ENCODE measurements at places on chromosomes 11 and 22. TPM values are rescaled to one million over a fixed set of nuclear protein-coding genes. Genes with fewer than 3 reads are reported as not detected.

Gene ART1
- 0.60 TPM for total RNA-seq

Gene C11orf21
- total RNA-seq = 1.3 TPM

Gene RPL3
- total RNA-seq = 2,304 TPM

Gene SLC22A8
- not detected for total RNA-seq

Gene PKP3
- 0.09 TPM for total RNA-seq

DNA sequence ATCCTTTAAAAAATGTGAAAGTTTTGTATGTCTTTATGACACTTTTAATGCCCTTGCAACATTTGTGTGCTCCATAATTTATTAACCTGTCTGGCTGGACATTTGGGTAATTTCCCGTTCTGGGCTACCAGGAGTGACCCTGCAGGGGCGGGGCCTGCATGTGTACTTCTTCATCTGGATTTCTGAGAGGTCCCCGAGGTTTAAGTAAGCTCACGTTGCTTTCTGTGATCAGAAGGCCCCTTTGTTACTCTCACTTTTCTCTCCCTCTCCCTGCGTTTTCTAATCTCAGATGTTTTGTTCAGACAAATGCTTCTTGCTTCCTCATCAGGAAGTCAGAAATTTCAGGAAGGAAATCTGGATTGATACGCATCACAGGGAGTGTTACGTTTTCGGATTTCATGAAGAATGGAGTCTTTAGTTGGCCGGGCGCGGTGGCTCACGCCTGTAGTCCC lies 78.9 kb upstream of the CRYBB3 start:
- H3K4me1 ChIP-seq = no peaks in the 10 kb centered on the region
- DNase-seq = no peak
- H3K36me3 ChIP-seq = no peaks in the 10 kb centered on the region
- H3K27me3 ChIP-seq = no peaks in the 10 kb centered on the region
- no peak overlapping the region for H3K27ac ChIP-seq

- H3K4me1 ChIP-seq = peaks cover 15% of the 10 kb centered on the region
- H3K36me3 ChIP-seq = peaks cover 61% of the 10 kb centered on the region
- H3K4me3 ChIP-seq = no peak overlapping the region
Observed at GRCh38 chr22:39313258-39314001, 6.0 kb downstream of the RPL3 start.

DNA sequence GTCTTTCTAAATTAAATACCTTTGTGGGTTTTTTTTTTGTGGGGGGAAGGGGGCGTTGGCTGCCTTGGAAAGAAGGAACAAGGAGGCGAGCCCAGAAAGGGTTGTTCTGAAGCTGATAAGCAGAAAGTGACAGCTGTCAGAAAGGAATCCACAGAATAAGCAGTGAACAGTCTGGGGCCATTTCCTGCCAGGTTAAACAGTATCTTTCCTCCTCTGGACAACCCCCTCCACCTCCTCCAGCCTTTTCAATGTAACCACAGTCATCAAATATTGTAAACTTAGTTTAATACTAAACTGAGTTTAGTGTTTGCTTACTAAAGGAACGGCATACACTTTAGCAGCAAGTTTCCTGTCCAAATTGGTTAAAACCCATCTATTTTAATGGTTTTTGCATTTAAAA lies 271.2 kb upstream of the SYN3 start:
- DNase-seq = no peak
- H3K27ac ChIP-seq = no peak overlapping the region
- peaks cover 49% of the 10 kb centered on the region for H3K4me1 ChIP-seq
- no peak overlapping the region for H3K4me3 ChIP-seq
- H3K27me3 ChIP-seq = no peaks in the 10 kb centered on the region
- H3K36me3 ChIP-seq = no peaks in the 10 kb centered on the region

GRCh38 chr22:32352681-32353080 lies 5.0 kb upstream of the RFPL3 start:
- no peak overlapping the region for H3K4me3 ChIP-seq
- no peak overlapping the region for H3K27ac ChIP-seq
- H3K4me1 ChIP-seq = no peaks in the 10 kb centered on the region
- H3K36me3 ChIP-seq = no peaks in the 10 kb centered on the region
- no peak for DNase-seq

DNA sequence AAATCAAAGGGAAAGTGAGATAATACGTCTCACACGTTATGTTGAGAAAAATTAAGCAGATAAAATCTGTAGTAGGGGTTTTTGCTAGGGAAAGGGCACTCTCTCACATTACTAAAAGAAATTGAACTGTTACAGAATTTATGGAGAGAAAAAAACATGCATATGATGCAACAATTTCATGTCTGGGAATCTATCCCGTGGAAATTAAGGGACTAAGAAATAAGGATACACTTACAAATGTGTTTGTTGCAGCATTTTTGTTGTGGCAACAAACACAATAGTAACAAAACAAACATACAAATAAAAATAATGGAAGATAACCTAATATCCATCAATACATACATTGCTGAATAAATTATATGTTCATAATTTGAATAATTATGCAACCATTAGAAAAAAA lies 96.3 kb upstream of the ZBED5 start:
- H3K4me3 ChIP-seq = no peak overlapping the region
- no peaks in the 10 kb centered on the region for H3K36me3 ChIP-seq
- no peak for DNase-seq
- H3K27ac ChIP-seq = no peak overlapping the region
- H3K4me1 ChIP-seq = no peaks in the 10 kb centered on the region

DNA sequence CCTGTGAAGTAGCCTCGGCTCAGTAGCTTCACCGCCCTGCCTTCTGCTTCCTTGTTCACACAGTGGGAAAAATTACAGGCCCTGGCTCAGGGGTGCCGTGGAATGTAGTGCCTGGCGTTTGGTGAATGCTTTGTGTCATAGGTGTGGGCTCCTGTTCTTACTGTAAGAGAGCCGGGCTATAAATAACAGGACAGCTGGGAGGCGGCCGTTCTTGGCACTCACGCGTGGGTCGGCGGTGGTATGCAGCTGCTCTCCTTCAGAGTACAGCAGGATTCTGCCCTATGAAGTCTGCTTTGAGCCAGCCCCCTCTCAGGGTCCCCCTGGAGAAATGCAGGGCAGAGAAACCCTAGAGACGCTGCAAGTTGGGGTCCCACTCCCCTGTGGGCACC lies 84.2 kb downstream of the CTTN start:
- DNase-seq = peak; percentile 86
- H3K27me3 ChIP-seq = no peaks in the 10 kb centered on the region
- H3K27ac ChIP-seq = peak overlapping the region; percentile 97
- H3K4me1 ChIP-seq = peaks cover 15% of the 10 kb centered on the region
- H3K36me3 ChIP-seq = no peaks in the 10 kb centered on the region

- H3K4me1 ChIP-seq = no peaks in the 10 kb centered on the region
- peak; percentile 24 for DNase-seq
- H3K27me3 ChIP-seq = no peaks in the 10 kb centered on the region
Observed at GRCh38 chr11:66478729-66479393, 1.4 kb upstream of the DPP3 start.

DNA sequence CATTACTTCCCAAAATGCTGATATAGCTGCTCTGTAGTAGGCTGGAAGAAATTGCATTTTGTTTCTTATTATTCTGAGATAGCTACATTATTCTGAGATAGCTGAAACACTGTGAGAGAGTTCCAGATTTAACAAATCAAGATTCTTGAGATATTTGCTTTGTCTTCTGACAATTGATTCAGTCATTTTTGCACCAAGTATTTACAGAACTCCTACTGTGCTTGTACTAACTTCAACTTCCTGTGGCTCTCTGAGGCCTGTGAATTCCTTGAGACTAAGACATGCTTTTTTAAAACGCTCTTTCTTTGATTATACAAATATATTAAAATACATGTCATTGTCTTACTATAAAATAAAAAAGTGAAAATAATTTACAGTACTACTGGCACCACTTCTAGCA lies 52.7 kb downstream of the USP47 start:
- no peaks in the 10 kb centered on the region for H3K27me3 ChIP-seq
- H3K4me1 ChIP-seq = no peaks in the 10 kb centered on the region
- H3K36me3 ChIP-seq = peaks cover 26% of the 10 kb centered on the region
- no peak overlapping the region for H3K27ac ChIP-seq

All from cardiac muscle cell (in vitro differentiated cells and primary cell).